CD4-positive, alpha-beta T cell treated with Interleukin-6 for 4 hours (primary cell): ENCODE measurements at places on chromosomes 7 and 10.

DNA sequence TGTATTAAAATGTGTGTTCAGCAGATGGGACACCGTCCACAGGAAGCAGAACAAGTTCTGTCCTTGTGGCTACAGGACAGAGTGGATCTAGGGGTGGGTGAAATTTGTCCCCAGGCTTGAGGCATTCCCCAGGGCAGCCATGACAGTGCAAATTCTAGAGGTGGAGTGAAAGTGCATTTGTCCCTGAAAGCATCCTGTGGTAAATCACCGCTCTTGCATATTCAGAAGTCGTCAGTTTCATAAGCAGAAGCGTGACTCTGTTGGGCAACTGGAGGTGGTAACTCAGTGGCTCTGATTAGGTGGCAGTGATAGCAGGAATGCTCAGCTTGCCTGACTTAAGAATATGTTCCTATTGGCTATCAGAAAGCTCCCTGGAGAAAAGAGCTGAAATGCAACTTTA is 96.6 kb downstream of the SNX10 start:
- DNase-seq, result no peak

- DNase-seq, result peak; percentile 21
These were observed 669 bp downstream of the PI4K2A start for GRCh38 chr10:97640868-97641811.

DNA sequence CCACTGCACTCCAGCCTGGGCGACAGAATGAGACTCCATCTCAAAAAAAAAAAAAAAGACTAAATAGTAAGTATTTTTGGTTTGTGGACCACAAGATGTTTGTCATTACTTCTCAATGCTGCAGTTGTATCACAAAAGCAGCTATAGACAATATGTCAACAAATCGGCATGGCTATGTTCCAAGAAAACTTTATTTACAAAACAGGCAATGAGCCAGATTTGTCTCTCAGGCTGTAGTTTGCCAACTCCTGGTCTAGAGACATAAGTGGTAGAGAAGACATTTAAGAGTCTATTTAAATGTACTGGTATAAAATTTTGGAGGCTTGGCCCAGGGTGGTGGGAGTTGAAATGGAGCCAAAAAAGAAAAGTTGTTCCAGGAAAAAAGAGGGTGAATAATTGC is 185.8 kb downstream of the SORCS1 start:
- no peak for DNase-seq

DNA sequence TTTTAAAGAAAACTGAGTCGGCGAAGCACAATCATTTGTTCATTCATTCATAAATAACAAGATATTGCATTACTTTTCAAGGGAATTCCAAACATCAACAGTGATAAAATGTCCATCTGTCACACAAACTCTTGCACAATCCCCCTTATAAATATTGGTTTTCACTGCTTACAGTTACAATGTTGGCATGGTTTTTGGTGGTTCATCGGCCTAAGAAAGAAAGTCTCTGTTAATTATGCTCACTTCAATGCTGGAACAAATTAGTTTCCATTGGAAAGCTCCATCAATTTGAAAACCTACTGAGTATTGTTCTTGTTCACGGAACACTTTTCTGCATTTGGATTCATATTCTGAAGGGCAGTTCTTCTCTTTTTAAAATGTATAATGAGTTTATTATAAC is 188.5 kb downstream of the JAZF1 start:
- no peak for DNase-seq

GRCh38 chr7:55464422-55464821 is 99.3 kb downstream of the LANCL2 start:
- no peak for DNase-seq

- peak; percentile 21 for DNase-seq
These were observed 728 bp downstream of the CAV2 start for GRCh38 chr7:116500078-116500853.

GRCh38 chr10:133334503-133335245 is 2.0 kb downstream of the CALY start:
- DNase-seq, result peak; percentile 57

DNA sequence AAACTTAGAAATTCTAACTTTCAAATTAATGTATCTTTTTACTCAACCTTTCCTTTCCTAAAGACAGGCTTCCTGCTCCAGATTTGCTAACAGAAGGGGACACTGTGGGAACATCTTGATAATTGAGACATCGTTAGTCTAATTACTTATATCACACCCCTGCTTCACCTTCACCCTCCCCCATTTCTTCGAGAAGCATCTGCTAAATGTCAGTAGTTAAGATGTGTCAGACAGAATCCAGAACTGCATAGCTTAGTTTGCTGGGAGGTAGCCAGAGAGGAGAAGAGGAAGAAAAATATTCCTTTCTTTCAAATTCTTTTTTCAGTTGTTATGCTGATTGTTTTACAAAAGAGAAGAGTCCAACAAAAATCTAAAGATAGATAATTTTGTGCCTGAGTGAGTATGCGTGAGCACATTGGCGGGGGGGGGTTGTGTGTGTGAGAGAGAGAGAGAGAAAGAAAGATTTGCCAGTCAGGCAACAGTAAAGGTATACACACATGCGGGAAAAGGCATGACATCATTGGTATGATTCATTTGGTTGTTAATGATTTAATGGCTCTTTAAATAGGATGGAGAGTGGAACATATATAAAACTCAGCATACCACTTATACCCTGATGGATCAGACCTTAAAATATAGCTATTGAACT is 192.4 kb downstream of the PTN start:
- no peak for DNase-seq

- peak; percentile 63 for DNase-seq
These were observed 81.7 kb downstream of the RNF216 start for GRCh38 chr7:5699467-5700384.

- DNase-seq, result no peak
These were observed 92.2 kb upstream of the DKK1 start for GRCh38 chr10:52221923-52222322.

DNA sequence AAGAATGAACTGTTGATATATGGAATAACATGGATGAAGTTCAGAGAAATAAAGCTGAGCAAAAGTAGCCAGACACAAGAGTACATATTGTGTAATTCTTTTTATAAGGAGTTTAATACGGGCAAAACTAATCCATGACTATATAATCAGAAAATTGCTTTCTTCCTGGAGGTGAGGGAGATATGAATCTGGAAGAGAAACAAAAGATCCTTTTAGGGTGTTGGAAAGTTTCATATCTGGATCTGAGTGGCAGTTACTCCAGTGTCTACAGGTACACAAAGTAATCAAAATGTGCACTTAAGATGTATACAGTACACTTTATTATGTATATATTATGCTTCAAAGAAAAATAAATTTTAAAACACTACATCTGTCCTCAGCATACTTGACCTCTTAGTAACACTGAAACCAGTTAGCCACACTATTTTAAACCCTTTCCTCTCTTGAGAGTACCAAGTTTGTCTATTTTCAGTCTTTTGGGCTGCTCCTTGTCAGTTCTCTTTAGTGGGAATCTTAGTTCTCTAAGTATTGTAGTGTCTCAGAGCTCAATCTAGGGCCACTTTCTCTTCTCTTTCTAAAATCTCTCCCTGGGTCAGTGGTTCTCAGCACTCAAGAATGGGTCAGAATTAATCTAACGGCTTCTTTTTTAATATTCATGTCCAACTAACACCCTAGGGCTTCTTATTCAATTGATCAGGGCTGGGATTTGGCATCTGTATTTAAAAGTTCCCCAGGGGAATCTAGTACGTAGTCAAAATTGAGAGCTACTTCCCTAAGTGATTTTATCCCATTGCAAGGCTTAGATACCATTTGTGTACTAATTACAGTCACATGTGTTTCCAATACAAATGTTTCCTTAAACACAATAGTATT is 4.3 kb upstream of the LIPF start:
- DNase-seq, result no peak

GRCh38 chr7:8442814-8443304 is 9.4 kb downstream of the NXPH1 start:
- peak; percentile 22 for DNase-seq

GRCh38 chr7:70071766-70072165 is 473.5 kb downstream of the AUTS2 start:
- DNase-seq, result no peak

- no peak for DNase-seq
These were observed 47.9 kb upstream of the MYL10 start for GRCh38 chr7:101676956-101677355.

GRCh38 chr10:97991871-97992270 is 38.5 kb downstream of the CRTAC1 start:
- no peak for DNase-seq

GRCh38 chr7:41297166-41297565 is 405.7 kb downstream of the INHBA start:
- DNase-seq, result no peak

DNA sequence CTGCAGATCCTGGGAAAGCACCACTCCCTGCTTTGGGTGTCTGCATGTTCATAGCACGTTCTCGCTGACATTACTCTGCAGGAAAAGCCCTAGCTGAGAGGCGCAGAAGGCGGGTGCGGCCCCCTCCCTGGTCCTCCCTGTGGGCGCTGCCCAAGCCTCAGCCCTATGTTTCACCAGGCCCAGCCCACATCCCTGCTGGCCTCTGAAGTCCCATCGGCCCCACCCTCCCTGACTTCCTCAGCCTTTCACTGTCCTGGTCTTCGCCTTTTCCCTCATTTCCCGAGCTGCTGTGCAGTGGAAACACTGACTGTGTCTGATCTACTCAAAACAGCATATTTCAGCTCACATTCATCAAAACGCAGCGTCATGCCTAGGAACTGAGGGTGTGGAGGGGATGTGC is 36.3 kb upstream of the DIP2C start:
- DNase-seq, result no peak

DNA sequence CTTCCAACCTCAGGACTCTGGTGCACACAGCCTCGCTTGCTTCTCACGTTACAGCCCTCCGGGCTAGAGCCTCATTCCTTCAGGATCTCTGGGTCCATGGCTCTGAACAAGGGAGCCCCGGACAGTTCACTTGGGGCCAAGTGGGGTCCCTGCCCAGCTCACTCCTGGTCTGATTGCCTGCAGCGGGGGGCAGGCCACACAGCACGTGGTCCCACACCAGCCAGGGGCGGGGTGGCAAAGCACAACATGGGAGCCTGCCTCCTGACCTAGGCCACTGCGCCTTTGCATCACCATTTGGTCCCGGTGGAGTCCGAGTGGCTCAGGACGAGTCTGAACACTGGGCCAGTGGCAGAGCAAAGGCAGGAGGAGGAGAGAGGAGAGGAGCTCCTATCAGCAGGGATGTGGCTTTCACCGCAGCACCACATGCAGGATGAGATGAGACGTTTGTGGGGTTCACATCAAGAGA is 13.4 kb upstream of the CRYGN start:
- DNase-seq, result no peak

GRCh38 chr7:50022991-50023390 is 70.1 kb downstream of the ZPBP start:
- DNase-seq, result no peak

- DNase-seq, result no peak
These were observed 1.9 kb downstream of the FGF8 start for GRCh38 chr10:101773923-101774588.

- DNase-seq, result no peak
These were observed 724.6 kb downstream of the AUTS2 start for GRCh38 chr7:70322856-70323255.

GRCh38 chr10:124866812-124867211 is 65.2 kb downstream of the ABRAXAS2 start:
- DNase-seq, result no peak

DNA sequence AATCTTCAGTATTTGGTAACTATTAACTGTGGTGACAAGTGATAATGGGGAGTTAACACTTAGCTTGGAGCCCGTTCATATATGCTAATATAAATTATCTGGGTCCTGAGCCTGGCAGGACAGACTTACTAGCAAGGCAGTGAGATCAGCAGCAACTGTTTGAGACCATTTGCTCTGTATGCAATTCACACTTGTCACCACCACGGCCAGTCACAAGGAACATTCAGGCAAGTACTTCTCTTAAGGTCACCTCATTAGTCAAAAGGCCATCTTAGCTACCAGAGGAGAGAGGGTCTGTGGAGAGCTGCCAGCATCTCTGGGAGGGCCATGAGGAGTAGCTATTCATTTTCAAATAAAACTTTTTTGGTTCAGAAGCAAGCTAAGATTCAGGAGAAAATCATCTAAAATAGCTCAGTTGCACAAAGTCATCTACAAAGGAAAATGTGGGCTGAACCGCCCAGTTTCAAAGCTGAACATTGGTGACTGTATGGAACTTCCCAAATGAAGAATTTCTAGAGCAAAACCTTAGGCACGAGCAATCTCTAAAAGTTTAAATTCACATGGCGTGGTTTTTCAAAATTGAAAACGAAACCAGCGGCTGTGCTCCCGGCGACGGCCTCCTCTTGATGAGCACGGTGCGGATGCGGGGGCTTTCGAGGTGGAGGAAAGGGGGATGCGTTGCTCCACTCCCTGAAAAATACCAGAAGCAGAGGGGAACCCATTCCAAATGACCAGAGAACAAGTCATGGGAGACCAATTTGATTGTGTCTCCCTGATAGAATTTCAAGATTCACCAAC is 233.5 kb upstream of the MGMT start:
- no peak for DNase-seq

DNA sequence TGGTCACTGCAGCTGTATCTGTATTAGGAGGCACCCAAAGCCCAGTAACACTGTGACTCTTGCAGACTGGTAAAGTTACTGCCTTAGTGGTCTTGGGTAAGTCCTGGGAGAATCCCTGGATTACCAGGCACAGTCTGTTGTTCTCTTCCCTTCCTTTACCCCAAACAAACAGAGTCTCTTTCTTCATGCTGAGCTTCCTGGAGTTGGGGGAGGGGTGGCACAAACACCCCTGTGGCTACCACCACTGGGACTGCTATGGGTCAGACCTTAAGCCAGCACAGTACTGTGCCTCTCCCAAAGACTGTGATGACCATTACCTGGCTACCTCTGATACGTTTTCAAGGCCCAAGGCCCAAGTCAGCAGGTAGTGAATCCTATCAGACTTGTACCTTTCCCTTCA is 59.9 kb upstream of the FAM3C start:
- DNase-seq, result no peak
